ENCODE measurements at places on chromosomes 6 and 20.

- no peak for DNase-seq
These were observed 609 bp downstream of the OGFRL1 start for GRCh38 chr6:71289039-71289801.

DNA sequence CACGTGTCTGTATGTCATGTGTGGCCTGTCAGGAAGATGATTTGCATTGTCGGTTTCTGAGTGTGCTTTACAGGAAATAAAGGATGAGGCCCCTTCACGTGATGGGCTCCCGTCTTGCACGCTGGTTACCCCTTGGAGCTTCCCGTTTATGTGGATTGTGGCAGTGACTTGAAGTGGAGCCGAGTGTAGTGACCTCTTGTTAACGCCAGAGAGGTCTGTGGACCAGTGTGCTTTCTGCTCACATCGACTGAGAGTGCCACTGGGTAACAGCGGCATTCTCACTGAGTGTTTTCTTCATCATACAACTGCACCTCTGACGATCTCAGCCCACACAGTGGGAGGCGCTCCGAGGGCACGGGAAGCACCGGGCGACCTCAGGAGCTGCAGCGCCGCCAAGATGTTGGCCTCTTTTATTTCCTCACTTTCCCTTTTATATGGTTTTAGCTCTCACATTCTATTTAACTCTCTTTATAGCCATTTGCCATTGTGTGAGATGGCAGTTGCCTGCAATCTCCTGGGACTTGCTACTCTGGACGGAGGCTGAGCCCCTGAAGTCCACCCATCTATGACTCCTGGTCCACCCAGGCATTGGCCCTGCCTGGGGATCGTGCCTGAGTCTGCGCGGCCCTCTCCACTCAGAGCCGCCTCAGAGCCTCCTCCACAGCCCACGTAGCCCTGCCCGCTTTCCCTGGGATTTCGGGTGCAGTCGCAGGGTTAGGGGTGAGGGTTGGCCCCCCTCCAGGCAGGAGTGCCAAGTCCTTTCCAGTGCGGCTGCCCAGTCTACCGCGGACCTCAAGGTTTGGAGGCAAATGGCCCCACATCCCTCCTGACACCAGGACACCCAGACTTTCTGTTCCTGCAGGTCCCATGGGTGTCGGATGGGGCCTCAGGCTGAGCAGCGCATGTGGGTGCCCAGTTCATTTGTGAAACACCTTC, 238.9 kb downstream of the ERMARD start:
- DNase-seq, result no peak

DNA sequence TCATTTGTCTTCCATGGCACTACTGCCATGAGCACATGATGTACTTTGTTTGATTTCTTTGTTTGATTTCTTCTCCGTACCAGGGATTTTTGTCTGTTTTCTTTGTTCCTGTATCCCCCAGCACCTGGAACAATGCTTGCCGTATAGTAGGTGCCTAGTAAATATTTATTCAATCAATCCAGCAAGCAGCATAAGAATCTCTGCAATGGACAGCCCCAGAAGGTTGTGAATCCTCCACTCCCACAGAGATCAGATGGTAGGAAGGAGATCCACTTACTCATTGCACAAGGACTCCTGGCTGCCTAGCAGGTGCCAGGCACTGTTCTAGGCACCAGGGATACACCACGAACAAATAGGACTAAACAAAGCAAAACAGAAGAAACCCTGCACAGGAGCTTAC, 6.7 kb upstream of the SYNJ2 start:
- DNase-seq, result no peak

- DNase-seq, result no peak
These were observed 29.7 kb downstream of the CHMP4B start for GRCh38 chr20:33840759-33841435.

GRCh38 chr6:18491308-18492045, 104.3 kb downstream of the RNF144B start:
- no peak for DNase-seq

- no peak for DNase-seq
These were observed 533.5 kb downstream of the LMBRD1 start for GRCh38 chr6:69263297-69263696.

DNA sequence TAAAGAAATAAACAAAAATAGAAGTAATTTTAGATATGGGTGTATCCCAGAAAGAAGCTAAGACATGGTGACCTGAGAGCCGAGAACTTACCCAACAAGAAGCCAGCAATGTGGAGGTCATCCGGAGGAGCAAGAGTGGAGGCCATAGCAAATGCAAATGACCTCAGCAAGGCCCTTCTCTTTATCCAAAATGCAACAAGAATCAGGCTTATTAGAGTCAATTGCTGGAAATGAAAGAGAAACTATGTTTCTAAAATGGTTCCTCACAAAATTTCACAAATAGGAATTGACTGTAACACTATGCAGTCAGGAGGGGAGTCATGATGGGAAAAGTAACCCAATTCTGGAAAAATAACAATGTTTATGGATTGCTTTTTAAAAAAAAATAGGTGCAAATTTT, 90.4 kb downstream of the TNFAIP3 start:
- no peak for DNase-seq
